CD4-positive, alpha-beta T cell treated with Interleukin-4 for 4 hours (primary cell): ENCODE measurements at places on chromosomes 2 and 18.

- no peak for DNase-seq
These were observed 64.1 kb downstream of the EIF2AK3 start for GRCh38 chr2:88563129-88563528.

GRCh38 chr2:19649785-19650380 lies 251.9 kb downstream of the TTC32 start:
- DNase-seq = no peak

- DNase-seq = no peak
These were observed 258.3 kb downstream of the PRKCE start for GRCh38 chr2:45909677-45910191.

DNA sequence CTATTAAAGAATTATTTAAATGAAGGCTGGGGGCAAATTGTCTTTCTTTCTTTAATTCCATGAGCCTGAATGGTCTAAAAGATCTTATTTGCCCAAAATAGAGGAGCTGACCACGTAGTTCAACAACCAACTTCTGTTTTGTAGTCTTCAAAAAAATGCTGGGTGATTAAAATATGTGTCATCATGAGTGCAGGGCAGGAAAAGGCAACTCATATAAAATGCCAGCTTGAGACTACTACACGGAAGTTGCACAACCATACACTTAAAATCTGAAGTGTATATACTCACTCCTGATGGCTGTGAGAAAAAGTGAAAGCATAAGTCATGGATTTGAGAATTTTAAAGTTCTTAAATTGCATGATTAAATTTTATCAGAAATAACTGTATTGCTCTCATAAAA lies 210.9 kb downstream of the DYM start:
- peak; percentile 12 for DNase-seq

DNA sequence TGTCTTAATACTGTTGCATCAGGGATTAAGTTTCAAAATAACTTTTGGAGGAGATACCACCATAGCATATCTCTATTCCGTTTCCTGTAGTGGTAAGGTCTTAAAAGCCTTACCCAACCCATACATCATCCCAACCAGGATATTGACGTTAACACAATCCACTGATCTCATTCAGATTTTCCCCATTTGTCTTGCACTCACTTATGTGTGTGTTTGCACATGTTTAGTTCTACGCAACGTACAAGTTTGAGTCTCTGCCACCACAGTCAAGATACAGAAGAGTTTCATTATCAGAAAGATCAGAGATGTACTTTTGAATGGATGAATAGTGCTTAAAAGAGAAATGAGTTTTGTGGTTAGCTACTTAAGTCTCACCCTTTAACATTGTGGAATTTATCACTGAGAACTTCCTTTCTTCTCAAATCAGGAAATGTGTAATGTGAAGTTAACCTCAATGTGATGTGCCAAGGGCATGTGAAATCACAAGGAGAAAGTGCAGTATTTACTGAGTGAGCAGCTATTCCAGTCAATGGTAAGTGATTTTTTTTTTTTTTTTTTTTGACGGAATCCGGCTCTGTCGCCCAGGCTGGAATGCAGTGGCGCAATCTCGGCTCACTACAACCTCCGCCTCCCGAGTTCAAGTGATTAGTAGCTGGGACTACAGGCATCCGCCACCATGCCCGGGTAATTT lies 69.2 kb upstream of the EPHA4 start:
- no peak for DNase-seq

- no peak for DNase-seq
These were observed 46.7 kb downstream of the KIDINS220 start for GRCh38 chr2:8790739-8791162.

DNA sequence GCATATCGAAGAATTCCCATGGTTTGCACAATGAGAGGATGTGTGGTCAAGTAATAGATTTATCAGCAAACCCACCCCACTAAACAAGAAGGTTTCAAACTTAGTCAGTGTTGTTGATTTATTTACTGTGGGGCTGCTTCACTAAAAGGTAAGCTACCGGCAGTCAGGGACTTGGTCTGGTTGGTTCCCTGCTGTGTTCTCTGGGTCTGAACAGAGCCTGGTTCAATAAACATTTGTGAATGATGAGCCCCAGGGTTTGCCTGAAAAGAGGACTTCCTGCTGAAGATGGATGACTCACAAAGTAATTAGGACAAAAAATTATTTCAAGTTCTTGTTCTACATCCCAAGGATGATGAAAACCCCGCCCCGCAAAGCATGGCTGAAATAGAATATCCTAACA lies 108.3 kb downstream of the SPP2 start:
- DNase-seq = no peak

- DNase-seq = no peak
These were observed 83.2 kb upstream of the DTNB start for GRCh38 chr2:25756536-25756935.

GRCh38 chr2:65536596-65536995 lies 104.2 kb upstream of the SPRED2 start:
- DNase-seq = no peak

DNA sequence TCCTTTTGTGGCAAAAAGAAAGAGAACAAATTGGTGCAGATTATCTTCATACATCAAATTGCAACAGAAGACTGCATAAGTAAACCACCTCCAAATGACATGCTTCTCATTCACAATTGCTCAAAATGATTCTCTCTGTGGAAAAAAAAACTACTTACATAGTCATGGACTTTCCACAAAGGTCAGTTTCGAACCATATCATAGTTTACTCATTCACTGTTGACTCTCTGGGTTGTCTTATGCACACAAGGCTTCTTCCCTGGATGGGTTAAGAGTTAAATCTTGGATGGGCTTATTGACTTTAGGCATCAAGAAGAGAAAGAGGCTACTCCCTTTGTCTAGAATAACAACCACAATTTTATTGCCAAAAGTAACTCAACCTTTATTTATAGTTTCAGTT lies 91.3 kb upstream of the RAB27B start:
- DNase-seq = no peak

DNA sequence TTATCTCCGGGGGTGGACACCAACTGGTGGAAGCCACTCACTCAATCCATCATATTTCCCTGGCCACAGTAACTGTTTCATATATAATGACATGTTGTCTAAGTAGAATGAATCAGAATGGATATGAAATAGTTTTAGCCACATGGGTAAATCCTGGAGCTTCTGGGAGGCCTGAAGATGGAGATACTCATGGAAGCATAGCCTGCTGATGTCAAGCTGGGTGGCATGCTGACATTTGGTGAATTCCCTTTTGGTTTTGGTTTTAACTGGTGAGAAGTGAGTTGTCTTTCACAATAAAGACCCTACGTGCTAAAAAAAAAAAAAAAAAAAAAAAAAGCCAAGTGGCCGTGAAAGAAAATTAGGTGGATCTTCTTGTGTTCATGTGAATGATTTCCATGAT lies 105.3 kb upstream of the ITGA6 start:
- DNase-seq = no peak

GRCh38 chr2:226142463-226142862 lies 657.2 kb downstream of the IRS1 start:
- no peak for DNase-seq

DNA sequence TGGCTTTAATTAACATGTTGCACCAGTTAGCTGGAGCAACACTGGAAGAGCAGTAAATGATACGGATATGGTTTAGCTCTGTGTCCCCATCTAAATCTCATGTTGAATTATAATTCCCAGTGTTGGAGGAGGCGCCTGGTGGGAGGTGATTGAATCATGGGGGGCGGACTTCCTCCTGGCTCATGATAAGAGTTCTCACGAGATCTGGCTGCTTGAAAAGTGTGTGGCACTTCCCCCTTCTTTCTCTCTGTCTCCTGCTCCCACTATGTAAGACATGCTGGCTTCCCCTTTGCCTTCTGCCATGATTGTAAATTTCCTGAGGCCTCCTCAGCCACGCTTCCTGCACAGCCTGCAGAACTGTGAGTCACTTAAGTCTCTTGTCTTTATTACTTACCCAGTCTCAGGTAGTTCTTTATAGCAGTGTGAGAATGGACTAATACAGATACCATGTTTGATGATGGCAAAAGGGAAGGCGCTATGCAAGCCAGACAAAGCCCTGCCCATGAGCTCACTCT lies 963.6 kb downstream of the SOCS6 start:
- no peak for DNase-seq

DNA sequence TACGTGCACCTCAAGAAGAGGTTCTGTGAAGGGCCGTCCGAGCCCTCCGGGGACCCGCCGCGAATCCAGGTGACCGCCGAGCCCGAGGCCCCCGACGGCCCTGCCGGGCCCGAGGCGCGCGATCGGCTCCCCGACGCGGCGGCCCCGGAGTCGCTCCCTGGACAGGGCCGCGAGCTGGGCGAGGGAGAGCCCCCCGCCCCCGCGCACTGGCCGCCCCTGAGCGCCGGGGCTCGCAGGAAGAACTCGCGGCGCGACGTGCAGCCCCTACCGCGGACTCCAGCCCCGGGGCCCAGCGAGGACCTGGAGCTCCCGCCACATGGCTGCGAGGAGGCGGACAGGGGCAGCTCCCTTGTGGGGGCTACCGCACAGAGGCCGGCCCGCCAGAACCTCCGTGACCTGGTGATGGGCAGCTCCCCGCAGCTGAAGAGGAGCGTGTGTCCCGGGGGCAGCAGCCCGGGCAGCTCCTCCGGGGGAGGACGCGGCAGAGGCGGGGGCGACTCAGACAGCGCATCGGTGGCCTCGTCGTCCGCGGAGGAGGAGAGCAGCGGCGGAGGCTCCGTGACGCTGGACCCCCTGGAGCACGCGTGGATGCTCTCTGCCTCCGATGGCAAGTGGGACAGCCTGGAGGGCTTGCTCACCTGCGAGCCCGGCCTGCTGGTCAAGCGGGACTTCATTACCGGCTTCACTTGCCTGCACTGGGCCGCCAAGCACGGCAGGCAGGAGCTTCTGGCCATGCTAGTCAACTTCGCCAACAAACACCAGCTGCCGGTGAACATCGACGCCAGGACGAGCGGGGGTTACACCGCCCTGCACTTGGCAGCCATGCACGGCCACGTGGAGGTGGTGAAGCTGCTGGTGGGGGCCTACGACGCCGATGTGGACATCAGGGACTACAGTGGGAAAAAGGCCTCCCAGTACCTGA lies 812 bp downstream of the SOWAHC start:
- no peak for DNase-seq

- peak; percentile 44 for DNase-seq
These were observed 15.4 kb upstream of the XDH start for GRCh38 chr2:31429759-31430438.

DNA sequence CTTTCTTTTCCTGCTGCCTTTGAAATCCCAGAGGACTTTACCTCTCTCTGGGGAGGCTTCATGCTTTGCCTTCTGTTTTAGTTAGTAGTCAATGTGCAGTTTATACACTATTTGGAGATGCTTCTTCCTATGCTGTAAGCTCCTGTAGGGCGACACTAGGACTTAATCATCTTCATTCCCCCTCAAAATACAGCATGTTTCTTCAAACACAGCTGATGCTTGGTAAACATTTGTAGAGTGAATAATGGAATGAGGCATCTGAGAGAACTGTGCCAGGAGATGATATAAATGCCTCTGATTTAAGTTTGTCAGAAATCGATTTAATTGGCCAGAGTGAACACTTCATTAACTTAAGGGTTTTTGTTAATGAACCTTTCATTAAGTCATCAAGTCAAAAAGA lies 43.4 kb downstream of the LHCGR start:
- DNase-seq = no peak

DNA sequence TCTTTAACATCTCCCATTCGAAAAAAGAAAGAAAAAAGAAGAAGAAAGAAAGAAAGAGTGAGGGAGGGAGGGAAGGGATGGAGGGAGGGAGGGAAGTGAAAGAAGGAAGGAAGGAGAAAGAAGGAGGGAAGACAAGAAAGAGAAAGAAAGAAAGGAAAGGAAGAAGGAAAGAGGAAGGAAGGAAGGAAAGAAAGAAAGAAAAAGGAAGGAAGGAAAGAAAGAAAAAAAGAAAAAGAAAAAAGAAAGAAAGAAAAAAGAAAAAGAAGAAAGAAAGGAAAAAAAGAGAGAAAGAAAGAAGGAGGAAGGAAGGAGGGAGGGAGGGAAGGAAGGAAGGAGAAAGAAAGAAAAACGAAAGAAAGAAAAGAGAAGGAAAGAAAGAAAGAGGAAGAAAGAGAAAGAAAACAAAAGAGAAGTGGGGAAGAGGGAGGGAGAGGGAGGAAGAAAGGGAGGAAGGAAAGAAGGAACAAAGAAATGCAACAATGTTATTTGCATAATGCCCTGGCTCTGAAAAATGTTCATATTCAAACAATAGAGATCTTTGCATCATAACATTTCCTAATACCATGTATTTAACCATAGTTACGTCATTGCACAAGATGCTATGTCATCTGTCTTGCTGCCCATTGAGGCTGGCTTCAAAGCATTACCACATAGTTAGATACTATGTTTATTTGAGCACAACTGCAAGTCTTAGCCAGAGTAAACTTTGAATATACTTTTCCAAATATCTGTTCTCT lies 550.6 kb downstream of the DSC3 start:
- DNase-seq = no peak

- no peak for DNase-seq
These were observed 57.5 kb downstream of the UBE2E3 start for GRCh38 chr2:181037922-181038321.

GRCh38 chr2:70777450-70777849 lies 9.4 kb upstream of the ADD2 start:
- DNase-seq = no peak

DNA sequence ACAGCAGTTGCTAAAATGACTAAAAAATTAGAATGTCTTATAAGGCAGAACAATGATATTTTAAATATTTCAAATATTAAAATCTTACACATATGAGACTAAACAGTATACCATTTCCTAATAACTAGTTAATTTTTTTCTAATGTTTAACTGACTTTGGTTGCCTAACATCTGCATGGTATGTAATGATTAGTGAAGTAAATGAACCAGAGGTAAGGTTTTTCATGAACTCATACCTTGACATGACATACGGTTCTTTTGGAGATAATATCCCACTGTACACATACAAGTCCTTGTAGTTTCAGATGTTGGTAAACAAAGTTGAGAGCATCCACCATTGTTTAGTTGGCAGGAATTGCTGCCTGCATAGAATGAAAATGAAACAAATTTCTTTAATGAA lies 1360.2 kb downstream of the LRP1B start:
- no peak for DNase-seq

- DNase-seq = no peak
These were observed 260.0 kb downstream of the FIGN start for GRCh38 chr2:163475815-163476214.

DNA sequence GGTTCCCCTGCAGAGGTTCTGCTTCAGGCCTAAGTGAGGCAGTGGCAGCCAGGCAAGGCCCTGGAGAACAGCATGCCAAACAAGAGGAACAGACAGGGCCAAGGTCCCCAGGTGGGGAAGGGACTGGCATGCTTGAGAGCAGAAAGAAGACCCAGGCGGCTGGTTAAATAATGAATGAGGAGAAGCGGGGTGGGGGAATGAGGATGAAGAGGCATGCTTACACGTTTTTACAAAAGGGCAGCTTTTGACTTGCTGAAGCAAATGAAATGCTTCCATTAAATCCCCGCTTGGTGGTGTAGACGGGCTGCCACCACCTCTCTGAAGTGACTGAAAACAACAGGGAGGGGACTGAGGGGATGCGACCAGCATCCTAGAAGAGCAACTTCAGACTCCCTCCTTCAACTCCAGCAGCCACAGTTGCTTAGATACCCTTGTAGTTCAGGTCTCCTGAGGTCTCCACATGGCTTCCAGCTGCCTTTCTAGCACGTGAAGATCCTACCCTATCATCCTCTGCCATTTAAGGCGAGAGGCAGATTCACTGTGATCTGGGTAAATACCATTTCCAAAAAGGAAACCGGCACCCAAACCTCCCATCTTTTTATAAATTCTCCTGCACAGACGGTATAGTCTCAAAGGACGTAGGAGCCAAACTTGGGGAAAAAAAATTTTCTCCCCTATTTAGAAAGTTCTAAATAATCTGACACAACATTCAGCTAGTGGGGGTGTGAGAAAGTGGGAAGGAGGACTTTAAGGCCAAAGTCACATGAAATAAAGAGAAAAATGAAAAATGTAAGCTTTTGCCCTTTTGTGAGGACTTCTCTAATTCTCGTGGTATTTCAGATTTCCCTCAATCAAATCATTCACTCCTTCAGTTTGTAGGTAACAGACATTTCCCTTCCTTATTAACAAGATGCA lies 65.6 kb downstream of the CACNB4 start:
- DNase-seq = no peak
